Kasumi-1 (cell line): ENCODE measurements at places on chromosomes 6 and 20.

GRCh38 chr6:137927777-137928218 lies 60.7 kb downstream of the TNFAIP3 start:
- DNase-seq = peak; percentile 97

DNA sequence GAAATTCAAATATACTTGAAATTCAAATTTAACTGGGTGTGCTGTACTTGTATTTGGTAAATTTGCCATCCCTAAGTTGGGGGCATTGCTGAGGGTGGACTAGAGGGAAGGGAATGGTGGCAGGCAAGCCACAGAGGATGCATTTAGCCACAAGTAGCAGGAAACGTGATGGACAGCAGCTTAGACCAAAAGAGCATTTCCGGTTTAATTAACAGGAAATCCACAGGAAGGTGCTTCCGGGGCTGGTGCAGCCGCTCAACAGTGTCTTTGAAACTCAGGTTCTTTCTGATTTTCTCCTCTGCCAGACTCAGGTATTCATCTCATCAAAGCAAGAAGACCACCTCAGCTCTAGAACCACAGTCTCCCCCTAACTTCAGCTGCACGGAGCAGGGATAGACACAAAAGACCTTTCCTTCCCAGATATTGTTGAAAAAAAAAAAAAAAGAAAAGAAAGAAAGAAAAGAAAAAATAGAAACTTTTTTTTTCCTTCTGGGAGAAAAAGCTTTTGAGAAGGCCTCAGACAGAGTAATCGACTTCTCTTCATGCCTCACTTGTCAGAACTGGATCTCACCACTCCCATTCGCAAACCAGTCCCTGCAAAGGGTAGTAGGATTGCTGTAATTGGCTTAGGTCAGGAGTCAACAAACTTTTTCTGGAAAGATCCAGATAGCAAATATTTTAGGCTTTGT lies 8.0 kb upstream of the BCAS1 start:
- DNase-seq = peak; percentile 88

- no peak for DNase-seq
Observed at GRCh38 chr20:52001999-52002666, 189.4 kb downstream of the ZFP64 start.

DNA sequence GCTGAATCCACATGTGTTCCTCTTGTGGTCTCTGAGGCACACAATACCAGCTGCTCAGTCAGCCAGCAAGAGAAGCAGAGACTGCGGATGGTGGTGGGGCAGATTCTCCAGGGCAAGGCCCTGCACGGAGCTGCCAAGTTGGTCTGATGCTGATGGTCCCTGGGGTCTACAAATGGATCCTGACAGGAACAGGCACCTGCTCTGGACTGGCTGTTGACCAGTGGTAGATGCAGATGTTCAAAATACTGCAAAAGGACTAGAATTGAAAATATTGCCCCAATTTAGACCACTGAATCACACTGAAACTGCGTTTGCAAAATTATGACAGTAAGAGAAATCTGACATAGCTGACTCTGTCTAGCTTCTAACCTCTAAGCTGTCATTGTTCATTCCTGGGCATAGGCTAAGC lies 29.6 kb upstream of the TUBB2A start:
- DNase-seq = no peak

DNA sequence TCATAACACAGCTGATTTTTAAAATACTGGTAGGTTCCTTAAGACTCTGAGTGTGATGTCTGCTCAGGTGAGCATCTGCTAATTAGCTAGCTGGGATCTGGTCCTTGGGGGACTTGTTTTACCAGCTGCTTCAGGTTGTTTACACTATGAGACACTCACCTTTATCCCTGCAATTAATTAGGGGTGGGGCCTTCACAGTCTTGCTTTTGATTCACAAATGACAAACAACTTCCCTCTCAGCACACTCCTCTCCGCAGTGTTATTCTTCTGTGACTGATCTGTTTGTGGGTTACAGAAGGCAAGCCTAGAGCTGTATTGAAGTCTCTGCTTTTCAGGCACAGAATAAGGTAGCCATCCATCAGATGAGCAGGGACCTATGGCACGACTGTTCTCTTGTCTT lies 62.0 kb upstream of the CD83 start:
- no peak for DNase-seq

GRCh38 chr6:163577404-163577803 lies 162.9 kb downstream of the QKI start:
- no peak for DNase-seq

- DNase-seq = no peak
Observed at GRCh38 chr6:11828262-11828870, 49.8 kb upstream of the ADTRP start.

- no peak for DNase-seq
Observed at GRCh38 chr6:56579155-56579851, 63.4 kb downstream of the DST start.

- DNase-seq = peak; percentile 56
Observed at GRCh38 chr6:131368198-131368911, 204.7 kb upstream of the ARG1 start.

GRCh38 chr6:31769684-31770371 lies 7.3 kb downstream of the VWA7 start:
- peak; percentile 84 for DNase-seq

GRCh38 chr20:47479506-47479905 lies 22.2 kb upstream of the NCOA3 start:
- peak; percentile 14 for DNase-seq

DNA sequence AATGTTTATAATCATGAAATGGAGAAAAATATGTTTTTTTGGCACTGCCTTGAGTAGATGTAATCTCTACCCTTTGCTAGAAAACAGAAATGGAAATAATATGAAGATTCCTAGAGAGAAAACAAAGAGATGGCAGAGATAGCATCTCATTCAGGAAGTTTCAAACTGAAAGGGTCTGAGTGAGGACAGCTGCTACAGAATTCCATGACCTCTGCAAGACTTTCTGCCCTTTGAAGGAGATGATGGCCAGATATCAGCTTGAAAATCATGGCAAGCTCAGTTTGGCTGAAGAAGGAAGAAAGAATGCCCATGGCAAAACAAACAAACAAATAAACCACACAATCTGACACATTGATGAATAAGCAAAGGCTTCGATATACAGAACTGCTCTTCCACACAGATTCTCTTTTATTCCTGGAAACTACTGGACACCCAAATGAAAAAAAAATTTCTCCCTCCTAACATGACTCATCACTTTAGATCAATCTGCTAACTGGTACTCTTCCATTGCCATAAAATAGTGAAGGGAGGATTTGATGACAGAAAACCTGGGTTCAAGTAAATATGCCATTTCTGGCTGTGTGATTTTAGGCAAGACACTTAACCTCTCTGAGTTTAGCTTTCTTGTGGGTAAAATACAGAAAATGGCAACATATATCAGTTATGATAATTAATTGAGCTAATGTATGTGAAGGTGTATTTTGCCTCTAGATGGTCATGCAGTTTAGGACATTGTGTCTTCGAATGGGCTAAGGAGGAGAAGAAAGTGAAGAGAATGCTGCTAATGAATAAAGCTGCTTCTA lies 105.9 kb upstream of the SPACA1 start:
- DNase-seq = no peak

DNA sequence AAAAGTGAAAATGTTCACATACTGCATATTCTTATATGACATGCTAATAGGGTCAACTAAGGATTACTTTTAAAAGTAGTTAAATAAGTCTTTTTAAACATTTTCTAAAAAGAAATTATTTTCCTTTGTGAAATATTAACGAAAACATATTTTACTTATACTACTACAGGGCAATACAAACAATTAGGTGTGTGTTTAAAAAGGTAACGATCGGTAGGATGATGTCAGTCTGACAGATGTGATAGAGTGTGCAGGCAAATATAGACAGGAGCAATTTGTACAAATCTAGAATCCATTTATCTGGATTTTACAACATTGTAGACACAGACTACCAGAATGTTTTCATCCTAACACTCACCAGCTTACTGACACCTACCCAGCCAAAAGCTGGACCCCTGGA lies 257.5 kb downstream of the FOXC1 start:
- DNase-seq = no peak

DNA sequence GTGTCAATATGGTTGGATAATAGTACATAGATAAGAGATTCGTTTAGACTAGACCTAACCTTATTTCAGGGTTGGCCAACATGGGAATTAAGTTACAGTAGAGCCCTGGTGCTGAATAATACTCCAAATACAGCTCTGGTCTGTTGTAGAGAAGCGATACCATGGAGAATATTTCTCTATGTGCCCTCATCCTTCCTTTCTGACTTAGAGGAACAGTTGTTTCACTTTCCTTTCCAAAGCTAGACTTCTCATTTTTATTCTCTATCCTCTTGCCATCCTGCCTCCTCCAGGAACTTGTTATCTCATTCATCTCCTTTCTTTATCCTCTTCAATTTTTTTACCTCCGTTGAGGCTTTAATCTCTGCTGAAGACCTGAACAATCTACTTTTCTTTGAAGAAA lies 68.9 kb downstream of the EDN1 start:
- DNase-seq = no peak

- DNase-seq = peak; percentile 17
Observed at GRCh38 chr20:38985603-38986170, 23.5 kb downstream of the DHX35 start.

GRCh38 chr20:34887023-34887422 lies 10.6 kb downstream of the ACSS2 start:
- no peak for DNase-seq

DNA sequence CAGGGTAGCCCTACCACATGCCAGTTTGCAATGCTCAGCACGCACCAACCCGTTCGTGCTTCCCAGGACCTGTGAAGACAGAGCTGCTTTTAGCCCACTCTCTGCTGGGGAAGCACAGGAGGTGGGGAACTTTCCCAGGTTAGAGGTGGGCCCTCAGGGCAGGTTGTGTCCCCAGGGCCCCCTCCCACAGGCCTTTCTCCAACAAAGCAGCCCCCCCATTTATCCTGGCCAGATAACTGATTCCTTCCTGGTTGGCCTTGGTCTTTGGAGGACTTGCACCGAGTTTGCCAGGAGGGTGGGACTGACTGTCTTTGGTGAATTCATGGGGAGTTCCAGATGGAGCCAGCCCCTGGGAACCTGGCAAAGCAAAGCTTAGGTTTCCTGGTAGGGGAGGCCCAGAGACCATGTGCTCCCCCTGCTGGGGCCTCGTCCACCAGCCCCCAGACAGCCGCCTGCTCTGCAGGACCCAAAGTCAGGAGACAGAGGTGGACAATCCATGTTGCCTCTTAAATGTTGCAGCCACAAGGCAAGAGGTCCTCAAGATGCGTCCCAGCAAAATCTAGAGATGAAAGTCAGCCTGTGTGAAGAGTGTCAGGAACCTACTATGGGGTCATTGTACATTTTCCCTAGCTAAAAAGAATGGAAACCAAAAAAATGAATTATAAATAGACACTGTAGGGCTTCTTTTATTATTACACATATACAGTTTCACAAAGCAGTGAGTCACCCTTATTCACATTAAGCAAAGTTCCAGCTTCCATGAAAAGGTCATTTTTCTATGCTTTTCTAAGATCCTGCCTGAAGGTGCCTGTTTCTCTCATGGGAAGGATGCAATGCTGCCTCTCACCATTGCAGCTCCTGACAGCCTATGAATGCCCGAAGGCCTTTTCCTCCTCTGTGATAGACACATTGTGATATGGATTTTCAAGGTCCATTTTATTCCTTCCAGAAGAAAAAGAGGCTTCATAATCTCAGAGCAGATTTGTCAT lies 497.8 kb downstream of the PREX1 start:
- DNase-seq = no peak

DNA sequence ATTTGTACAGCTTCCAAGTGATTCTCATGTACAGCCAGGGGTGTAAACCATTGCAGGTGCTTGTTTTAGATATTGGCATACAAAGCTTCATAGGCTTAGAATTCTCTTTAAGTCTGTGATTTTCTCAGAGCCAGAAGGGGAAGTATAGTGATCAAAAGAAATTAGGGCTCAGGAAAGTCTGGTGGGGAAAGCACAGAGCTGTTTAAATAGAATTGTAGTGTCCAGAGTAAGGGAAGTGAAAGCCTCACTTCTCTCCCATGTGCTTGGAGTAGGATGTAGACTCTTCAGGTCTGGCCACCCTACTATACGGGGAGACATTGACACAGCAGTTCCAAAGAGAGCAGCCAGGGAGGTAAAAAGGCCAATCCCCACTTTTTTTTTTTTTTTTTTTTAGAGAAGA lies 10.4 kb downstream of the GCNT2 start:
- DNase-seq = peak; percentile 40

GRCh38 chr20:25685276-25686080 lies 11.2 kb downstream of the ZNF337 start:
- no peak for DNase-seq

GRCh38 chr20:62875419-62876361 lies 14.1 kb upstream of the TCFL5 start:
- DNase-seq = no peak

DNA sequence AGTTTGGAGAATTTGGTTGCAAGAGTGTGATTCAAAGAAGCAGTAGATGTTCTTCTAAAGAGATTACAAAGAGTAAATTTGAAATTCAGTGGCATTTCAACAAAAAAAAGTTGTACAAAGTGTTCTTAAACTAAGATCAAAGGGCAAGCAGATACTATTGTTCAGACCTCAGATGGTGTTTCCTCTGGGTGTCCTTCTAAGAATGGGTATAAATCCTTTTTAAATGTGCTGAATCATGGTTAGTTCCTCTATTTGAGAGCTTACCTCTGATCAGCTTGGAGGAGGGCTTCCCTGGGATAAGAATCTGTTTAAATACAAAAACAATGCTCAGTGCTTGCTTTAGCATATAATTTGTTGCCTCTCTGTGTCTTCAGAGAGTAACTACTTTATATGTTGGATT lies 6.3 kb downstream of the BMP6 start:
- peak; percentile 11 for DNase-seq
